ENCODE measurements at places on chromosomes 16 and 17.
A peak's percentile ranks its signal among the peaks of the same experiment; 100 is the strongest.

- no peak for DNase-seq
Observed at GRCh38 chr17:57086069-57086930, 1.3 kb downstream of the AKAP1 start.

GRCh38 chr17:57832314-57833178 lies 17.3 kb downstream of the MRPS23 start:
- DNase-seq, result no peak

- DNase-seq, result peak; percentile 62
Observed at GRCh38 chr16:4323845-4324488, 8.1 kb downstream of the GLIS2 start.

GRCh38 chr17:27518545-27519521 lies 62.6 kb downstream of the KSR1 start:
- no peak for DNase-seq

DNA sequence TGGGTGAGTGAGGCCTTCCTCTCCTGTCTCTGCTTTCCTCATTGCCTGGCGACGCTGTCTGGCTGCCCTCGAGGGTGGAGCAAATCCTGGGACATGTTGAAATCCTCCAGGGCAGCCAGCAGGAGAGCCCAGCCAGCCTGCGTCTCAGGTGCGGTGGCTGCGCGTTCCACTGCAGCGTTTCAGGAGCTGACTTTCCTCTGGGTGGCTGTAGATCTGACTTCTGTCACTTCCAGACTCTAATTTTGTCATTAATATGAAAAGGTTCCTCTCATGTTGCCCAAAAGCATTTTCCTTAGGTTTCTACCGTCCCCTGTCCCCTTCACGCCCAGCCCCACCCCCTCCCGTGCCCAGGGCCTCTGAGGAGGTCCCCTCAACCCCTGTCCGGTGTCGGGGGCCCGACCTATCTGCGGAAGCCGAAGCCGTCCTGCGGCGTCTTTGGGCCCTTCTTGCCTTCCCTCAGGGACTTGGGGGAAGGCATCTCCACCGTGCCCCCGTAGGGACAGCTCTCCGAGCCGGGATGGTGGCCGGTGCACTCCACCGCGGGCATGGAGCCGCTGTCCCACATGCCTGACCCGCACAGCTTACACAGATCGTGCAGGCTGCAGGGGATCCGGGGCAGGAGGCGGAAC lies 95.1 kb downstream of the TBC1D16 start:
- no peak for DNase-seq

DNA sequence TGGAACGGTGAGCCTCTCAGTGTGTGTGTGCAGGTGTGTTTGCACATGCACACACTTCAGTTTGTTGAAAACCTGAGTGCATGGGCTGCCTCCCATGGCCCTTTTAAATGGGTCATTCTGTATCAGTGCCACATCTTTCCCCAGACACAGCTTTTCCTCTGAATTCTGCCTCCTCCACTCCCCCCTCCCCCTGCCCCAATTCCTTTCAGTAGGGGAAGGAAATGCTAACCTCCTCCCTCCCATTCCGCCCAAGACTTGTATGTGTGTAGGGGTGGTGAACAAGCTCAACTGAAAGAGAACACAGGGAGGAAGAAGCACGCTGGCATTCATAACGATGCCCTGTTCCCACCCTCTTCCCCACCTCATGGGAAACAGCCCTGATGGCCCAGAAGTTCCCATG lies 34.3 kb downstream of the C17orf75 start:
- DNase-seq, result no peak

GRCh38 chr16:21260870-21261791 lies 17.0 kb downstream of the CRYM start:
- peak; percentile 27 for DNase-seq

GRCh38 chr16:4840984-4841383 lies 6.1 kb downstream of the GLYR1 start:
- no peak for DNase-seq

DNA sequence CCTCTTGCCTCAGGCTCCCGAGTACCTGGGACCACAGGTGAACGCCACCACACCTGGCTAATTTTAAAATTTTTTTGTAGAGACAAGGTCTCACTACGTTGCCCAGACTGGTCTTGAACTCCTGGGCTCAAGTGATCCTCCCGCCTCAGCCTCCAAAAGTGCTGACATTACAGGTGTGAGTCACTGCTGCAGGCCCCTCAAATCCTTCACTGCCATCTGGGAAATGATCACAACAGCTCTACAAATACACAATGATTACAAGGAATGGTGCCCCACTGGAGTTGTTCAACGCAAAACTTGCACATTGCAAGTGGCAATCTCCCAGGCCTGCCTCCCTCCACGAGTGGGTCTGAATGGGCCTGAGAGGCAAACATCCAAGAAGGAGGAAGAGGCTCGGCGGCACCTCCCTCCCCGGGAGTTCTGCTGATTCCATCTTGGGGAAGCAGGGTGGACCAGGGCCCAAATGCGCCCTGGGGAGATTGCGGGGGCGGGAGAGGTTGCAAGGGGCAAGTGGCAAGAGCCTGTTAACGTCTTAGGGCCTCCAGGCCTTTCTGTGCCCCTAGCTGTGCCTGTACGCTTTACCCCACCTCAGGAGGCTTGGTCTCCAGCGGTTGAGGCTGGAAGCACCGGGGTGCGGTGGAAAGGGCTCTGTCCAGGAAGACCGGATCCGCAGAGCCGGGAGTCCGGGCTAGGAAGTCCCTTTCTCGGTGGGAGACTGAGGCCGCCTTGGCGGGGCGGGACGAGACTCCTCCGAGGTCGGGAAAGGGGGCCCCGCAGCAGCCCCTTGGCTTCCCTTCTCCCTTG lies 656 bp upstream of the IGFBP4 start:
- DNase-seq, result no peak

- peak; percentile 21 for DNase-seq
Observed at GRCh38 chr17:75404731-75405364, 630 bp downstream of the GRB2 start.

All from AG10803 (cell line).